ENCODE measurements at places on chromosomes 1 and 21. TPM values are rescaled to one million over a fixed set of nuclear protein-coding genes. Genes with fewer than 3 reads are reported as not detected.
A peak's percentile ranks its signal among the peaks of the same experiment; 100 is the strongest.

GRCh38 chr21:37758982-37759381 lies 157.3 kb downstream of the KCNJ6 start:
- DNase-seq = peak; percentile 39

GRCh38 chr1:180255536-180256340 lies 25.7 kb downstream of the LHX4 start:
- DNase-seq = no peak

The PIK3R3 gene
- total RNA-seq = 14.9 TPM

- no peak for DNase-seq
Measured at GRCh38 chr1:61237659-61238358, 155.4 kb downstream of the NFIA start.

GRCh38 chr1:163674236-163674635 lies 352.5 kb downstream of the NUF2 start:
- no peak for DNase-seq

GRCh38 chr1:239810061-239810481 lies 281.6 kb upstream of the FMN2 start:
- DNase-seq = no peak

Measured in H4 (cell line).